Mesenteric fat pad (tissue), 1 donor: ENCODE measurements at places on chromosomes 5 and 9. TPM values are rescaled to one million over a fixed set of nuclear protein-coding genes. Genes with fewer than 3 reads are reported as not detected.
A peak's percentile ranks its signal among the peaks of the same experiment; 100 is the strongest.

- DNase-seq: no peak
Observed at GRCh38 chr5:177498013-177498787, 796 bp upstream of the PDLIM7 start.

The LRRC70 gene
- total RNA-seq: 9.4 TPM

The PCDHB2 gene
- 3.4 TPM for total RNA-seq

DNA sequence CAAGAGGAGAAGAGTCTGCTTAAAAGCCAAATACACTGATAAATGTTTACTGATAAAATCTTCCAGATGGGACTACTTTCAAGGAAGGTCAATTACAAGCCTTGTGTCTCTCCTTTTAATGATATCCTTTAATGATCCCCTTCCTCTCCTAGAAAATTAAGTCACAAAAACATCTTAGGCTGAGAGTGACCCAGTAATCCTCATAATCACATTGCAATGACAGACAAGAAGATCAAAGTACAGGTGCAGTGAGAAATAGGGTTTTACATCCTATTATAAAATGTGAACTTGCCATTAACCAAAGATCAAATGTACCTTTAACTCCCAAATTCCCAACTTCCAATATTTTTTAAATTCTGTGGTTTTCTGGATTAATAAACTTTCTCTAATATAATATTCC, 514.8 kb downstream of the RAB3C start:
- no peak for DNase-seq

The ATP10B gene
- 0.42 TPM for total RNA-seq

The QRFP gene
- not detected for total RNA-seq

GRCh38 chr9:95754533-95755420, 120.7 kb upstream of the ERCC6L2 start:
- no peak for DNase-seq

- no peak for DNase-seq
Observed at GRCh38 chr5:40384782-40385390, 294.8 kb upstream of the PTGER4 start.

- DNase-seq: no peak
Observed at GRCh38 chr9:96052686-96053085, 177.2 kb downstream of the ERCC6L2 start.

DNA sequence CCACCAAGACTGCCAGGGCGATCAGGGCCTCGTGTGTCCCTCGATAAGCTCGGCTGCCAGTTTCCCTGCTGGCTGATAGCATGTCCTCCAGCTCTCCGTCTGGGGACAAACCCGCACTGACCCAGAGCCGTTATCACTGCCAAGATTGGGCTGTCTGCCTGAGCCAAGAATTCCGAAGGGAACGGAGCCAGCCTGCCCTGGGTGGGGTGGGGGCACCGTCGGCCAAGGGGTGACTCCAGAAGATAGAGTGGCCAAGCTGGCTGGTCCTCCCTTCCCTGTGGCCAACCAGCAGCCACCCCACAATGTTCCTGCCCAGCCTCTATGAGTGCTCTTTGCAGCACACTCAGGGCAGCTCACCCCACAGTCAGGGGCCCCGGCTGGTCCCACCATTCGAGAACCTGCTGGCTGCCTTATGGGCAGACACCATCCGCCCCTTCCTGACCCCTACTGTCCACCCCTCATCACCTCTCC, 29.4 kb downstream of the HRH2 start:
- DNase-seq: no peak

The BARHL1 gene
- total RNA-seq: not detected

DNA sequence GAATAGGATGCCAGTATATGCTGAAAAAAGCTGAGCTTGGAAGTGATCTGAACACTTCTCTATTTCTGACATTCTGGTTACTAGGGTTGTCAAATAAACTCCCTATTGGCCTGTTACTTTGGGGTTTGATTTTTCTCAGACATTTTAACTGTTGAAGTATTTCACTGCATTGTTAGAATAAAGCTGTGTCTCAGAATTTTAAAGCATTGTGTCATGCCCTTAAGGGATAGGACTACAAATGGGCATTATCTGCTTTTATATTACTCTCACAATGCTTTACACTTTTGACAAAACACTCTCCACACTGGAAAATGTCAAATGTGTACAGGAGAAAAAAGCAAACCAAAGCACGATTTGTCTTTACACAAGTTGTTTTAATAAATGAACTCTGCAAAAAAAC, 16.8 kb upstream of the GPR21 start:
- no peak for DNase-seq

- peak; percentile 75 for DNase-seq
Observed at GRCh38 chr5:3103262-3103811, 351.9 kb upstream of the IRX2 start.

The MPDZ gene
- total RNA-seq: 46.0 TPM

DNA sequence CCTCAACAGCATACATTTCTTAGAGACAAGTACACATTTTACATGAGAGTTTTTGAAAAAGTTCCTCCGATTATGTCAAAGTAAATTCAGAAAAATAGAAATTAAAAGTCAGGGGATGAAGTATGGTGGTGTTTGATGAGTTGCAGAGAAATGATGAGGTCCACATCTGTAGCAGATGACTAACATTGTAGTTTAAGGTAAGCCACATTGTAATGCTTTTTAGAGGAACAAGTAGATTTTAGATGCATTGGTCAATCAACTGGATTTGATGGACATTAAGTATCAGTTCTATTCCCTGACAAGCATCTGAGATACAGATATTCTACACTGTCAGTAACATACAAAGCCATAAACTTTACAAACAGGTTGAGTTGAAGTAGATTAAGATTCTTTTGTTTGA, 402.4 kb upstream of the RORB start:
- no peak for DNase-seq

The OMD gene
- 2.6 TPM for total RNA-seq

- DNase-seq: peak; percentile 88
Observed at GRCh38 chr5:848671-849111, 2.1 kb downstream of the ZDHHC11 start.

DNA sequence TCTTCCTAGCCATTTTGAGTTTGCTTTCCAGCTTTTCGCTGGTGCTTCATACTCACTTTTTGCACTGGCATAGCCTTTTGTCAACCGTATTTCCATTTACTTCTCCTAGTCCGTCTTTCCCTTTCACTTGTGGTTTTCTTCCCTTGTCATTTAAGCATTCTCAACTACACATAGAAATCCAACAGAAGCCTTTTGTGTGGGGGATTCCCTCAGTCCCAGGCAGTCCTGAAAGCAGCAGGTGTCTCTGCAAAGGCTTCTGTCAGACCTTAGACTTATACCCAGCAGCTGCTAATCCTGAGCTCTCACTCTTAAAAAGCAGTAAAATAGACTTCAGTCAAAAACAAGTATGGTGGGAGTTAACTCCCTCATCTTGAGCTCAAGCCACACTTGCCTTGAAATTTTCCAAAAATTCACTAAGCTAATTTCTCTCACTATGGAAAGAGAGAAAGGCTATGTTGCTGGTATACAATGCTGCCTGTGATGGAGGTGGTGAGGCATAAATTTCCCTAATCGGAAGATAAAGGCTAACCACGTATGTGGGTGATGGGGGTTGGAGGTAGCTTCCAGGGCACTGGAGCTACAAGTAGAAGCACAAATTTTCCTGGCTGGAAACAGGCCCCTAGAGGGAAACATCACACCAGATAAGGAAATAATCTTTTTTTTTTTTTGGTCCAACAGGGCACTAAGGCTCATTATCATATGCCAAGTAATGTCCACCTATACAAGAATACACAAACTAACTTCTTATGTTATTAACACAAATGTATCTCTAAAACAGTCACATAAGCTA, 34.8 kb upstream of the IFNK start:
- DNase-seq: no peak

The HBEGF gene
- total RNA-seq: 48.5 TPM

DNA sequence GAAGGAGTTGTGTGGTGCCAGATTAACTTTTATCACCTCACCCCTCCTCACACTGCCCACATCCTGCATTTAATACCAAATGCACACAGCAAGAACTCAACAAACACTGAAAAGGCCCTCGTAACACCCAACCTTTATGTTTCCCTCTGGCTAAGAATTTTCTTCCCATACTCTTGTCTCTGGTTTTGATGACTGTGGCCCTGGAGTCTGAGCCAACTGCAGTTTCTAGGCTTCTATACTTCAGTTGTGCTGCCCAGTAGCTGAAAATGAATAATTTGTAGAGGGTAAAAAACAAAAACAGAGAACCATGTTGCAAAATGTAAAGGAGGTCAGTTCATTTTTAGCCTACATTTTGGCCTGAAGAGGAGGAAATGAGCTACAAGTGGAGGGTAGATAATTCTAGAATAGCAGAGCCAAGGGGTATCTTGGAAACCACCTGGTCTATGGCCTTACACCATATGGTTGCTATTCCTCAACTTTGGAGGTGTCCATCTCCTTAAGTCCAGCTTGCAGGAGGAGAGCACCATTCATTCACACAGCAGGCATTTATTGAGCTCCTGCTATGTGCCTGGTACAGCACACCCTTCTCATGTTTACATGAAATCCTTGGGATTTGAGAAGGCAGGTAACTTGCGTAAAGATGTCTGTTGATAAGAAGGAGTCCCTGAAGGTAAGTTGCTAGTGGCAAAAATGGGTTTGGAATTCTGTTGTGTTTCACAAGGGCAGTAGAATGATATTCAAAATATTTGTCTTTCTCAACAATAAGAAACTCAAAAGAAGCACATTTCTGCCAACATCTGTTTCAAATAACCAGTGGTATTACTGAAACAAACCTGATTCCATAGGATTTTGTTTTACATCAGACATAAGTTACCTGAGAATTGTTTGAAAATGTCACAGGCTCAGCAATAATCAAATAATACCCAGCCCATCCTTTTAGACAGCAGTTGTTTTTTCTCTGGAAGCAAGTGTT, 83.8 kb upstream of the TNFAIP8 start:
- no peak for DNase-seq

DNA sequence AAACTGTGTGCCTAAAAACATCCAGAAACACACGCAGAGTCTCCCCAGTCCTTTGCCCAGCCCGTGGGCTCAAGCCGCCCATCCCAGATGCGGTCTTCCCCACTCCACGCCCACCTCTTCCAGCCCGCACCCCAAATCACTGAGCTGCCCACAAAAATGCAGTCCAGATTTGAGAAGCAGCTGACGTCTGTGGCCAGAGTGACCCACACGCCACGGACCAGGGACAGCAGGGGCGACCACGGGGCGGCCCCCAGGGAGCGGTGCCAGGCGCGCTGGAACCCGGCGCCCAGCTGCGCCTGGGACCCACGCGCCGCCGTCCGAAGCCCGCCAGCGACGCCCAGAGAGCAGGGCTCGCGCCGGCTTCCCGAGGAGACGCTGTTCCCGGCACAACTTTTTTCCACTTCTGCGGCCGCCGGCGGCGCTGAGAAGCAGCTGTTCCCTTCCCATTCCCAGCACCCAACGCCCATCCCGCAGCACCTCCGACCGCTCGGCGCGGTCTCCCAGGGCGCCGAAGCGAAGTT, 674 bp downstream of the LHFPL2 start:
- DNase-seq: peak; percentile 91

GRCh38 chr5:173319646-173320045, 8.6 kb downstream of the STC2 start:
- DNase-seq: peak; percentile 74

DNA sequence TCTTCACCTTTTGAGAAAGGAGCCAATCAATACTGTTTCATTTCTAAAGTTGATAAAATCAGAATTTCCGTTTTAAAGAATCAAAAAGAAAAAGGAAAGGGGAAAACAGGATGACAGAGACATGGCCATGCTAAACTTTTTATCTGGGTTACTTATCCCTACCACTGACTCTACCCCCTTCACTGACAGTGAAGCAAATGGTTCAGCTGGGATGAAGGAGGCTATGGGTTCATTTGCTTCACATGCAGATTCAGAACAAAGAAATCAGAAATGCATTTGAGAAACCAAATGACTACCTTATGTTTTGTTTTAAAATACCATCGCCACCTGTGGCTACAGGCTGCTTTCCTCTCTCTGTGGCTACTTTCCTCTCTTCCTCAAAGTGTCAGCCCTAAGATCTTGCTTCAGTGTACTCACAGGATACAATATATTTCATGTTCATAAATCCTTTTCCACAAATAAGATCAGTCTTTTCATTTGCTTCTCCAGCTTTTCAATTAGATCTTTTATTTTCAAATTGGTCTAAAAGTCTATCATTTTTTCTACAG, 53.3 kb downstream of the LPAR1 start:
- DNase-seq: no peak

- DNase-seq: no peak
Observed at GRCh38 chr9:90631964-90632363, 10.7 kb downstream of the DIRAS2 start.

- DNase-seq: peak; percentile 6
Observed at GRCh38 chr5:14720236-14720923, 55.9 kb downstream of the OTULIN start.

DNA sequence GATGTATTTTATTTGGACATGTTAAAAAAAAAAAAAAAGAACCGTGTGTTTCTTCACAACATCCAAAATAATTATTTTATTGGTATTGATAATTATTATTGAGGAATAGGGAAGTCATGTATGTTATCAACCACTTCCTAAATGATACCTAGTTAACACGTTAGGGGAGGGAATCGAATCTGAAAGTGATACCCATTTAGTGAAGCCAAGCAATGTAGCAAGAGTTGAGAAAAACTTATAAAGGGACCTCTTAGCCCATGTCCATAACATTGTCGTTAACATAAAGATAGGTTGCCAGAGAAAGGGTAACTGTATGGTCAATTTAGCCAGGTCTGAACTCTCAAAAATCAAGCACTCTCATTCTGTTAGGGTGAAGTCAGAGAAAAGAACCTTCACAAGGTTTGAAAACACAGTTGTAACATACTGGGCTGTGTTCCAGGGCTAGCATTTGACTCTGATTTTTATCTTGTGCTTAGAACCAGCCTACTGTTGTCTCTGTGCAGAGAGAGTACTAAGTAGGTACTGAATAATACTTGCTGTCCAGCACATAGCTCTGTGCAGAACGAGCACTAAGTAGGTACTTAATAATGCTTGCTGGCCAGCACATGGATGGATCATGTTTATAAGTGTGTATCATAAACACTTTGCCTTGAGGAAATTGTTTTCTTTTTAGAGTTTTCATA, 60.4 kb downstream of the GHR start:
- no peak for DNase-seq

GRCh38 chr9:121651295-121652020, at the start of gene DAB2IP:
TSS of gene DAB2IP (plus strand) at chr9:121651634. CDS start at chr9:121651776, 142 bp downstream.
- DNase-seq: no peak

DNA sequence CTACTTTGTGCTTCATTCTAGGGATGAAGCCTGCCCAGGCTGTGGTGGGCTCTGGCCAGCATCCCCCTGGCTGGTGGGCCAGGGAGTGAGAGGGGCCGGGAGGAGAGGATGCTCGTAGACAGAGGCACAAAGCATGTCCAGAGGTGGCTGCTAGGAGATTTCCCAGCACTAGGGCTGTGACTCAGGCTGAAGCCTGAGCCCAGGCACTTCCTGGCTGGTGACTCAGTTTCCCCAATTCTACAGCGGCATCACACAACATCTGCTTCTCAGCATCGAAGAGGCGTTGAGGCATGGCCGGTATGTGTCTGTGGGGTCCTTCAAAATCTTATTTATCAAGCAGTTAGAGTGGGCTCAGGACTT, 55.6 kb downstream of the DUSP1 start:
- no peak for DNase-seq

The GLDC gene
- 0.19 TPM for total RNA-seq
